Activated effector memory CD4-positive, alpha-beta T cell treated with Interleukin-2 at 50 U/mL for 16 hours (primary cell): ENCODE measurements at places on chromosomes 3 and 15.
A peak's percentile ranks its signal among the peaks of the same experiment; 100 is the strongest.

DNA sequence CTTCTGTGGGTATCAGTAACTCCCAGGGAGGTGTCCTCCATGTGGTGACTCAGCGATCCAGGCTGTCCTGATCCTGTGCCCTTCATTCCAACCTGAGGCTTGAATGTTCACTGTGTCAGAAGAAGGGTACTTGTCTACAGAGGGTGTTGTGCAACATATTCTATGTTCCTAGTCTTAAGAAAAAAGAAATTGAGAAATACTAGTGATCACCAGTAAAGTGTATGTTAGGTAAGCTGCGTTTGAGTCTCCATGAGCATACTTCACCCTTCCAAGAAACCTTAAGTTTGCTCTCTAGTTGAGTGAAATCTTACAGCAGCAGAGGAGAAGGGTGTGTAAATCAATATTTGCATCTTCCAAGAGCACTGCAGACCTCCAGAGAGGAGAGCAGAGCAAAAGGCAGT is 122.2 kb upstream of the SLC24A5 start:
- no peak for DNase-seq

GRCh38 chr15:51774916-51775315 is 23.5 kb downstream of the TMOD2 start:
- DNase-seq = no peak

DNA sequence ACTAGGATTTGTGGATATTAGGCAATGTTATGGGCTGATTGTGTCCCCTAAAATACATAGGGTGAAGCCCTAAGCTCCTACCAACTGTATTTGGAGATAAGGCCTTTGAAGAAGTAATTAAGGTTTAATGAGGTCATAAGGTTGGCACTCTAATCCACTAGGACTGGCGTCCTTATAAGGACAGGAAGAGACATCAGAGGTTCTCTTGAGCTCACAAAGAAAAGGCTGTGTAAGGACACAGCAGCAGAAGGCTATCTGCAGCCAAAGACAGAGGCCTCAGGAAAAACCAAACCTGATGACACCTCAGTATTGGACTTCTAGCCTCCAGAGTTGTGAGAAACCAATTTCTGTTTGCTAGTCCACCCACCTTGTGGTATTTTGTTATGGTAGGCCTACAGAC is 416.7 kb downstream of the ZBTB20 start:
- no peak for DNase-seq

GRCh38 chr15:85688711-85689110 is 106.0 kb downstream of the KLHL25 start:
- DNase-seq = no peak

DNA sequence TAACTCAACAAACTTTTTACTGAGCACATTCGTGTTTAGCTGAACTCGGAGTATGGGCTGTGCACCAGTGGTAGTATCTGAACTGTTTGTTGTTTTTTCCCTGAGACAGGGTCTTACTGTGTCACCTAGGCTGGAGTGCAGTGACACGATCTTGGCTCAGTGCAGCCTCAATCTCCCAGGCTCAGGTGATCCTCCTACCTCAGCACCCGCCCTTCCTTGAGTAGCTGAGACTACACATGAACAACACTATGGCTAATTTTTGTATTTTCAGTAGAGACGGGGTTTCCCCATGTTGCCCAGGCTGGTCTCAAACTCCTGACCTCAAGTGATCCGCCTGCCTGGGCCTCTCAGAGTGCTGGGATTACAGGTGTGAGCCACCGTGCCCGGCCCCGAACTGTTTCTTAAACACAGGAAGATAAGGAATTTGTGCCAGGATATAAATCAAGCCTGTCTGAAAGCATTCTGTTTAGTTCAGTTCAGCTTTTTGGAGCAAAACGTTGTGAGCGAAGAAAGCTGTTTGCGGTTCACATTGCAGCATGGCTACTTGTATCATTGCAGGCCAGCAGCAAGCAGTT is 40.4 kb upstream of the SKOR1 start:
- DNase-seq = no peak

GRCh38 chr3:51535146-51536019 is 3.1 kb upstream of the RAD54L2 start:
- DNase-seq = no peak

GRCh38 chr15:51443282-51443914 is 101.9 kb downstream of the GLDN start:
- DNase-seq = no peak

GRCh38 chr3:52784021-52784621 is 6.7 kb downstream of the ITIH1 start:
- DNase-seq = no peak

GRCh38 chr3:167521006-167521355 is 47.1 kb upstream of the SERPINI2 start:
- DNase-seq = no peak

- DNase-seq = no peak
These were observed 108.4 kb upstream of the TUSC7 start for GRCh38 chr3:116601206-116601605.

DNA sequence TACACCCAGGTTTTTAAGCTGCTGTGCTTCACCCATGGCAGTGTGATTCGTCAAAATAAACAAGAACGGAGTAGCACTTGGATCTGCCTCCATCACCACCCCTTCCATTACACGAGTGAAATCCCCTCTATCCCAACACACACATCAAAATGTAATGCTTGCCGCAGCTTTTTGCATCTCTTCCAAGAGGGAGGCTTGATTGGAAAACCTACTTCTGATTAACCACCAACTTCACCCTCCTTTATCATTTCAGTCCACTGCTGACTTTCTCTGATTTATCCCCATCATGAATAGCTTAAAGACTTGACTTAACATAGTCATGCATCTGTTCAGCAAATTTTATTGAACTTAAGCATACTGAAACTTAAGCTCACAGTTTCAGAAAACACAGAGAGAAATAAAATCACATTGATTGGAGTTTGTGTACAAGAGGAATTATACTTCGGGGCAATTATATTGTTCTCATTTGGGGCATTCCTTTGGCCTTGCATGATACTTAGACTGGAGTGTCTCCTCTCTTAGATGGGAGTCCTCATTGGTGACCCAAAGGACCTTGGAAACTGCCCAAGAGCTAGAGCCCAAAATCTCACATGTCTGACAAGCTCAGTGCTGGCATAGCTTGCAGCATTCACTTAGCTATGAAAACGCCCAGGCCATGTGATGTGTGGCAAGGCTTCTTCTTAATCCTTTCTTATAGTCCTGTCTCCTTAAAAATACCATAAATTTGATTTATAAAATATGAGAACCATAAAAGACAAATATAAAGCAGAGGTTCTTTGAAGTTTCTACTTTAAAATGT is 124.3 kb upstream of the UMPS start:
- DNase-seq = no peak

GRCh38 chr15:88125576-88125975 is 131.0 kb downstream of the NTRK3 start:
- DNase-seq = no peak

DNA sequence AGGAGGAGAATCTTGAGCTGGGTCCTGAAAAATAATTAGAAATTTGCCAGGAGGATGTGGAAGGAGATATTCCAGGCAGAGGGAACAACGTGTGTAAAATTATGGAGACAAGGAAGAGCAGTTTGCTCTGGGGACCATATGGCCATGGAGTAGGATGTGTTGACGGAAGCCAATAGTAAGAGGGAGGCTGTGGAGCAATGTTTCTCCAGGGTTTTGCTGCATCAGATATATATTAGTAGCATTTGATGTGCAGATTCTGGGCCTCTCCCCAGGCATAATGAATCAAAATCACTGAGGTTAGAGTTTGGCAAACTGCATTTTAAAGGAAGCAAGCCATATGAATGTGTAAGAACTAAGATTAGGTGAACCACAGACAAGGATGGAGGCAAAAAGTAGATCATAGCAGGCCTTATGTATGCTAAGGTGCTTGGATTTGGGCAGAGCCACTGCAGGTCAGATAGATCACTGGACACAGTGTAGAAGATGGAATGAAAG is 192.9 kb upstream of the IL12A start:
- DNase-seq = no peak

- DNase-seq = no peak
These were observed 5.1 kb upstream of the SLC22A13 start for GRCh38 chr3:38260474-38260873.

DNA sequence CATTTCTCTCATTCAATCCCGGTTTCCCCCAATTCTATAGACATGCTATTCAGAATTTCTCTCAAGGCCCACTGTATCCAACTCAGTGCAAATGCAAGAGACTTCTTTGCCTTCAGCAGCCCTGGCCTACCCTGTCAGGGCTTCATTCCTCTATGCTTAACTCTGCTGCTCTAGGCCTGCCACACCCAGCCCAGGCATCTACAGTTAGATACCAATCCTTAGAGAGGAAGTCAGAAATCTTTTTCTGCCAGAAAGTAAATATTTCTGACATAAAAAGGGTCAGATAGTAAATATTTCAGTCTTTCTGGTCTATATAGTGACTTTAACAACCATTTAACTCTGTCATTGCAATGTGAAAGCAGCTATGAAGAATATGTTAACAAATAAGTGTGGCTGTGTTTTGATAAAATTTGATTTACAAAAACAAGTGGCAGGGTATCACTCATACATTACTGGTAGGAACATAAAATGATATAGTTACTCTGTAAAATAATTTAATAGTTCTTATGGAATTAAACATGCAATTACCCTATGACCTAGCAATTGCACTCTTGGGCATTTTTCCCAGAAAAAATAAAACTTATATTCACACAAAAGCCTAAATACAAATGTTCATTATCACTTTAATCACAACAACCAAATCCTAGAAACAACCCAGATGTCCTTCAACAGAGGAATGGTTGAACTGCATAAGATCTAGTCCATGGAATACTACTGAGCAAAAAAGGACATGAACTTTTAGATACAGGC is 942.0 kb downstream of the SQOR start:
- DNase-seq = no peak

GRCh38 chr3:107861904-107862303 is 228.9 kb downstream of the CD47 start:
- DNase-seq = no peak

GRCh38 chr3:178022599-178022998 is 513.6 kb upstream of the KCNMB2 start:
- DNase-seq = no peak

DNA sequence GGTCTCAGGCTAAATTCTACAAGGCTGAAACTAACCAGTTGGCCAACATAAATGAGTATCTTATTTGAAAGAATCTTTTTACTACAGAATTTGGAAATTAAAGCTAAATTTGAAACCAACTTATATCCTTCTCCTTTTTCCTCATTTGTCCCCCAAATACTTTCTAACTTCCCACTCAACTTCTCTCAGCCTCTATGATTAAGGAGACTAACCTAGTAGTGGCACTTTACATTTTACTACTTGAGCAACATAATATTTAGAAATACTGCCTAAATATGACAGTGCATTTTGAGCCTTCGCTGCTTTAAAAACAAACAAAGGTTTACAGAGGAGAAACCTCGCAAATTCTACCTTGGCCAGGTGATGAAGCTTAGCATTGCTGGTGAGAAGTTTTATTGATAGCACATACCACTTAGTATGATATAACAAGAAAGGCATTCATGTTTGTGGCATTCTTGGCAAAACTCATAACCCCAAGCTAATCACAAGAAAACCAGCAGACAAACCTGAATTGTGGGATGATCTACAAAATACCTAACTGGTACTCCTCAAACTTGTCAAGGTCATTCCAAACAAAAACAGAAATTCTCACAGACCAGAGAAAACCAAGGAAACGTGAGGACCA is 432.1 kb upstream of the CFAP20DC start:
- DNase-seq = no peak

GRCh38 chr3:171522651-171523050 is 62.4 kb upstream of the TNIK start:
- DNase-seq = no peak

DNA sequence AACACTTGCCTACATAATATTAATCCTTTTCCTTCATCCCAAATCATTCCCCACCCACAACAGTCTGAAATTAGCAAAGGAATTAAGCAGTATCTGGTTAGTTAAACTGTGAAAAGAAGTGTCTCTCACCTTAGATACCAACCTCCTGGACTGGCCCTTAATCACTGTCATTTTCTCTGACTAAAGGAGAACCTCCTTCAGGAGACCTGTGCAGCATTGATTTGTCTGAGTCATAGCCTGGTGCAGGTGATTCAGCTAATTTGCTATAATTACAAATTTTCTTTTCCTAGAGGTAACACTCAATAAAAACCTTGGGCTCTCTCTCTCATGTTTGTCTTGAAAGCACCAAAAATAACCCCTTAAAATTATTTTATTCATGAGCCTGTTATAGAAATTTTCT is 279.8 kb upstream of the SEMA6D start:
- DNase-seq = no peak

GRCh38 chr3:172142864-172143451 is 103.6 kb downstream of the FNDC3B start:
- DNase-seq = no peak

GRCh38 chr3:126873416-126873815 is 109.5 kb upstream of the PLXNA1 start:
- DNase-seq = no peak

GRCh38 chr3:24263069-24263668 is 231.5 kb downstream of the THRB start:
- no peak for DNase-seq

GRCh38 chr15:26391567-26392194 is 381.2 kb downstream of the GABRB3 start:
- DNase-seq = no peak

GRCh38 chr3:129622933-129623332 is 16.5 kb upstream of the PLXND1 start:
- no peak for DNase-seq

- no peak for DNase-seq
These were observed 193.0 kb downstream of the RORA start for GRCh38 chr15:61036136-61036535.

GRCh38 chr3:88180398-88180999 is 30.7 kb downstream of the C3orf38 start:
- DNase-seq = no peak

DNA sequence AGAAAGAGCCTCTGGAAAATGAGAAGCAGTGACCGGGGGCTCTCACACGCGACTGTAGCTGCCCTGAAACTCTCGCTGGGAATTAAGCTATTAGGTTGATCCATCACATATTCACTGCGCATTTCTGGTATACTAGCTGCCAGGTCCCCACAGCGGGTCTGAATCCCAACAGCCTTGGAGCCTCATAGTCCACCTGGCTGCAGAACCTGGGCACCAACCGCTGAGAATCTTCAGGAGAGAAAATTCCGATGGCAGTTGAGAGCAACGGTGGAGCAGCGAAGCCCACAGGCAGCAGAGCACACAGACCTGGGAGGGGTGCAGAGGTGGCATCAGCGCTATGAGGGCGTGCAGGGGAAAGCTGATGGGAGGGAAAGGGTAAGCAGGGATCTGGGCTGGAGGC is 75.1 kb downstream of the FAM174B start:
- no peak for DNase-seq

- DNase-seq = peak; percentile 51
These were observed 36.2 kb downstream of the BBS4 start for GRCh38 chr15:72722071-72722696.

GRCh38 chr3:185717121-185717520 is 107.7 kb downstream of the IGF2BP2 start:
- no peak for DNase-seq
